ENCODE measurements at places on chromosomes 16 and 17.

DNA sequence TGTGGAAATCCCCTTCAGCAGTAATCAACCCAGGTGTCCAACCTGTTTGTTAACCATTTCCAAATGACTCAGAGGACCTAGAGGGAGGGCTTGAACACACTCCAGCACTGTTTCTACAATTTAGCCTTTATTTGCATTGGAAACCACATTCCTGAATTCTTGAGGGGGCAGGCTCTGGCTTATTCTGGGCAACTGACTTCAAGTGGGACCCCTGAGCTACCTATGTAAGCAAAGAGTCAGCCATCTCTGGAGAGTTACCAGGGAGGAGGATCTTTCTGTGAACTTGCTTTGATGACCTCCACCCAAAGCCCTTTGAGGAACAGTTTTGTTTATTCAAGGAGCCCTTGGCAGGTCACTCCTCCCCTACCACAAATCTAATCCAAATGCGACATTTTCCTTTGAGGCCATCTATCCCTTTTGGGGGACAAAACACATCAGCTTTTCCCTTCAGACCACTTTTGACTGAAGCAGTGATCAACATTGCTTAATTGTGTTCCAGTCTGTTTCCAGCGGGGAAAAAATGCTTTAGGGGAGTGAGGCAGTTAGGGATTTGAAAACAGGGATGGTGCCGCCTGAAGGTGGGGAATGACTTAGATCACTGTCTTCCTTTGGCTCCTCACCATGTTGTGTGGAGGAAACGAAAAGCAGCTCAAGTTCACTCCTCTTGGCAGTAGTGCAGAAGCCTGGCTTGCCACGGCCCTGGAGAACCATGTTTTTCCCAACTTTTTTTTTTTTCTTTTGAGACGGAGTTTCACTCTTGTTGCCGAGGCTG, 46.2 kb downstream of the TUBD1 start:
- no peak for DNase-seq

DNA sequence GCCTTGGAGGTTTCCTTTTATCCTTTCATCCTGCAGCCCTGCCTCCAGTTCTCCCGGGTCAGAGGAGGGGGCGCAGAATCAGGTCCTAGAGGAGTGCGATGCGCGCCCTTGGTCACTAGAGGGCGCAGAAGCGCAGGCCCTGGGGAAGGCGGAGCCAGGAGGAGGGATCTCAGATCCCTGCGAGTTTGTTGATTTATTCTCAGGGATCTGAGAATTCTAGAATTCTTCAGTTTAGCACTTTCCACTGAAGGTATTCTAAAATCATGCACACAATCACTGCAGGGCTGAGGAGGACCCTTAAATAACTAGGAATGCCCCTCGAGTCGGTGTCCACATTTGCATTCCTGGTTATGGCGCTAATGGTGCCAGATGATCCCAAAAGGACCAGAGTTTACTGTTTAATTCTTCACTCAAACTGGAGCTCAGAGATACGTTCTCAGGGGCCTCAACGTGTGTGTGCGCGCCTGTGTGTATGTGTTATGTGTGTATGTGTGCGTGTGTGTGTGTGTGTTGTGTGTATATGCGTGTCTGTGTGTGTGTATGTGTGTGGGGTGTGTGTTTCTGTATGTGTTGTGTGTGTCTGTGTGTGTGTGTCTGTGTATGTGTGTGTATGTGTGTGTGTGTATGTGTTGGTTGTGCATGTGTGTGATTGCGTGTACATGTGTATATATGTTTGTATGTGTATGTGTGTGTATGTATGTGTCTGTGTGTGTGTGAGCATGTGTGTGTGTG, 6.9 kb upstream of the ELAC2 start:
- no peak for DNase-seq

DNA sequence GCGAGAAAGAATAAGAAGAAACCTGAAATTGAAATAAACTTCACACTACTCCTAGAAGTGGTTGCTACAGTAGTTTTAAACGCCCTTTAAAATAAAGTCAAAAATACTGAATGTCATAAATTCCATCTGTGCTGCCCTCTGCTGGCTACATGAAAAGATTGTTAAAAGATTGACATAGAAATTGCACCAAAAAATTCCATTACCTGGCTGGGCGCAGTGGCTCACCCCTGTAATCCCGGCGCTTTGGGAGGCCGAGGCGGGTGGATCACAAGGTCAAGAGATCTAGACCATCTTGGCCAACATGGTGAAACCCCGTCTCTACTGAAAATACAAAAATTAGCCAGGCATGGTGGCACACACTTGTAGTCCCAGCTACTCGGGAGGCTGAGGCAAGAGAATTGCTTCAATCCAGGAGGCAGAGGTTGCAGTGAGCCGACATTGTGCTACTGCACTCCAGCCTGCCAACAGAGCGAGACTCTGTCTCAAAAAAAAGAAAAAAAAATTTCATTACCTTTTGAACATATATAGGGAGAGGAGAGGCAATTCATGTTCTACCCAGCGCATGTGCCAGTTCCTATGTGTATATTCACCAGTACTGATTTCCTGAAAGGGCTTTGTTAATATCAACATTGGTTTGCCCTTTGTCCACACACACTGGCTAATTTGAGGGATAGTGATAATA, 36.5 kb downstream of the CYTH1 start:
- no peak for DNase-seq

DNA sequence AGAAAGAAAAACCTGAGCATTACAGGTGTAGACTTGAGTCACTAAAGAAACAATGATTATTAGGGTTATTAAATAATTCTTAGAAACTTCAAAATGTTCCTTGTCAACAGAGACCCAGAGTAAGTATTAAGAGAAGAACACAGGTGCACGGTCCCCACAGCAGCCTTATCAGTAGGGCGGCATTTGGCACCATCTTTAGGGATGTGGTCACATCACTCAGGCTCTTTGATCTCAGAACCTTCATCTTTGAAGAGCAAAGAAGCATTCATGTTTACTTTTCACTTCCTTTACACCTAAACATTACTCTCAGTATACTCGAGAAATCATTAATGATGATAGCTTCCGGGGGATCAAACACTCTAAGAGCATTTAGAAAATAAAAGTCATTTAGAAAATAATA, 928.7 kb downstream of the KCNJ2 start:
- DNase-seq, result no peak

- no peak for DNase-seq
Measured at GRCh38 chr17:55321427-55322060, 56.8 kb downstream of the HLF start.

- no peak for DNase-seq
Measured at GRCh38 chr17:49664706-49665211, 13.1 kb downstream of the SPOP start.

DNA sequence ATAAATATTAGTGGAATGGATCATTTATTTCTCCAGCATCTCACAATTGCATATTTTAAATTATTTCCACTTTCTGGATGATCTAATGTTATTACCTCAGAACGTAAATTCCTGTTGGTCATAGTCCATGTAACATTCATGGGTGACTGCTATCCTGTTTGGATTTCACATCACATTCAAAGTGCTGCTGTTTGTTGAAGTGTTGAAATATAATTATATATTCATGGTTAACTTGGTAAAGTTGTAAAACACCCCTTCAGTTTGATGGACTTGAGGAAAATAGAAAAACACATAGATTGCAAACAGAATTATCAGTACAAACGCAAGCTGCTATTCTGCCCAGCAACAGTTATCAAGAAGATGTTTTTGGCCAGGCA, 59.6 kb downstream of the TANGO6 start:
- DNase-seq, result no peak

DNA sequence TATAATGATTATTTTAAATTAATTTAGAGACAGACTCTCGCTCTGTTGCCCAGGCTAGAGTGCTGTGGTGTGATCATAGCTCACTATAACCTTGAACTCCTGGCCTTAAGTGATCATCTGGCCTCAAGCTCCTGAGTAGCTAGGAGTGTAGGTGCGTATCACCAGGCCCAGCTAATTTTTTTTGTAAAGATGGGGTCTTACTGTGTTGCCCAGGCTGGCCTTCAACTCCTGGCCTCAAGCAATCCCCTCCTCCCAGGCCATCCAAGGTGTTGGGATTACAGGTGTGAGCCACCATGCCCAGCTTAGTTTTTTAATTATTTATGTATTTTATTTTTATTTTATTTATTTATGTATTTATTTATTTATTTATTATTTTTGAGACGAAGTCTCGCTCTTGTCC, 17.9 kb downstream of the CTCF start:
- no peak for DNase-seq

GRCh38 chr17:46819906-46820351, 1.4 kb upstream of the WNT3 start:
- no peak for DNase-seq

GRCh38 chr16:4046221-4046620, 70.0 kb downstream of the ADCY9 start:
- no peak for DNase-seq

DNA sequence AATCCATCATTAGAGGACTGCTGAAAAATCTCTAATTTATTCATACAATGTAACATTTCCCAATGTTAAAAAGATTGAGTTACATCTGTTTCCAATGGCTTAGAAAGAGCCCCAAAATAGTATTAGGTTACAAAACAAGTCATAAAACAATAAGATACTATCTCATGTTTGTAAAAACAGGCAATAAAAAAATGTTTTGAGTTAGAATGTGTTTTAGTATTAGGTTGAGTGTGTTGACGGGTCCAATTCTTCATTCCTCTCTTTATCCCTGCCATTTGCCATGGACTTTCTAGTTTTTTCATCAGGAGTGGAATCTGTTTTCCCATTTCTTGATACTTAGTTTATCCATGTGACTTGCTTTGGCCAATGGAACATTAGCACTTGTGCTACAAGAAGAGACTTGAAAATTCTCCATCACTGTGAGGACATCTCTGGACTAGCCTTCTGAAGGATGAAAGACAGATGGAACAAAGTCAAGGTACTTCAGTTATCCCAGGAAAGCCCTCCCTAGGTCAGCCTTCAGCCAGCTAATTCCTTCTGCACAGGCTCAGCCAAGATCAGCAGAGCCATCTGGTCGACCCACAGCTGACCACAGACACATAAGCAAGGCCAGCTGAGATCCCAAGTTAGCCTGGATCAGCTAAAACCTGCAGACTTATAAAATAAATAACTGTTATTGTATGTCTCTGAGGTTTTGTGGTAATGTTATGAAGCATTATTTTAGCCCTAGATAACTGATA, 83.3 kb downstream of the HS3ST3A1 start:
- DNase-seq, result no peak

DNA sequence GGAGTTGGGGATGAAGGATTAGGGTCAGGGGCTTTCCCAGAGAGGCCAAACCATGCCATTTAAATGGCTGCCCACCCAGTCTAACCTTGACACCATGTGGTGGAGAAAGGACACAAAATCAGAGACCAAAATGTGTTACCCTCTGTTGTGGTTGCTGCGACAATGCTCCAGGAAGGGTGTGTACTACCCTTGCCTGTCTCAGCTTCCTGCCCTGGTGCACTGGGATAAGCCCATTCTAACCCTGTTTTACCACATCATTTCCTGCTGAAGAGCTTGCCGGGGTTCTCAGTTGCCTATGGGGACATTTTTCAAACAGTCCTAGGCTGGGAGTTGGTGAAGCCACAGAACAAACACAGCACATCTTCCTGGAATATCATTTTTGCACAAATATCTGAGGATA, 4.9 kb downstream of the OR4D1 start:
- no peak for DNase-seq

DNA sequence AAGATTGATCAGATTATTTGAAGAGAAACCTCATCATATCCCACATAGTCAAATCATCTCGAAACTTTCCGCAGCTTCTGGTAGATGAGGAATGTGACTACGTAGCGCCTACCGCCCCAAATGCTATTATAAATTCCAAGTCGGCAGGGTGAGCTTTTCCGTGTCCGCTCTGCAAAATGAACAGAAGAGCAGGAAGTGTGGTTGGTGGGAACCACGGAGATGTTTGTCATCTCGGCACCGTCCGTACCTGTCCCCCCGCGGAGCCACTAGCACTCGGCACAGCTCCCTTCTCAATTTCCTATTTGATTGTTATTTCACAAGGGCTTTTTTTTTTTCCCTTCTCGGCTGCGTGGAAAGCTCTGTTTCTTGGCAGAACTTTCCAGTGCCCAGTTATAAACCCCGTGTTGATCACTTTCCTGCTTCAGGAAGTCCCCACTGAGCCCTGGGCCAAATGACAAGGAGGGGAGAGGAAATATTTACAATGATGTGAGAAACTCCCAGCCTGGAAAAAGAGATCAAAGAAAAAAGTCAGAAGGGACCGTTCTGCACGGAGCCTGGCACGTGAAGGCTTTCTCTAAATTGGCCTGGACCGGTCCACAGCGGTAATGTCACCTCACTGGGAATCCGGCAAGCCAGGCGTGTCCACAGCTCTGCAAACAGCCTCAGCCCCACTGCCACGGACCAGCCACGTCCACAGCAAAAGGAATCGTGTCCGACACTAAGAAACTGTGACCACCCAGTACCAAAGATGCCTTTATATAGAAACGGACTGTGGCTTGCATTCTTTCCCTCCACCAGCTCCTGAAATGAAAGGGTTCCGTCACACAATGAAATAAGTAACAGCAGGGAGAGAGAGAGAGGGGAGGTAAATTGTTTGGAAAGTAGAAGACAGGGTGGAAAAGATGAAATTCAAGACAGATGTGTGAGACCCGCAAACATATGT, 65.0 kb downstream of the MRM3 start:
- no peak for DNase-seq

DNA sequence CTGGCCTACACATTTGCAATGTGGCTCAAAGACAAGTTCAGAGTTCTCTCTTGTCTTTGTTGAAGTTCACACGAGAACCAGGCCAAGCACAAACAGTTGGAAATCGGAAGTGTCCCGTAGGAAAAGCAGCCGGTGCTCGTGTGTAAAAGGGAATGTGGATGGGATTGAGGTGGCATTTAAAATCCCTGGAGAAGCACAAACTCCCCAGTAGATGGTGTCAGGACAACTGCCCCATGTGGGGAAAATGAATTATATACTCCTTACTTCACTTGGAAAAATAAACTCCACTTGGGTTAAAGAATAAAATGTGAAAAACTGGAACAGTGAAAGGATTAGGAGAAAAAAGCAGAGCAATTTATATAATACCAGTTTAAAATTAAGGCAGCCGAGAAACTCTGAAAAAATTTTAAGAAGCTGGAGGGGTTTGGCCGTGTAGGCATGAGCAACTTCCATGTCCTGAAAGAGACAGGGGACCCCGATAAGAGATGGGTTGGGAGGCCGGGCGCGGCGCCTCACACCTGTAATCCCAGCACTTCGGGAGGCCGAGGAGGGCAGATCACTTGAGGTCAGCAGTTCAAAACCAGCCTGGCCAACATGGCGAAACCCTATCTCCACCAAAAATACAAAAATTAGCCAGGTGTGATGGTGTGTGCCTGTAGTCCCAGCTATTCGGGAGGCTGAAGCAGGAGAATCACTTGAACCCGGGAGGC, 28.1 kb downstream of the CBFA2T3 start:
- no peak for DNase-seq

All from thoracic aorta (tissue), 2 donors.